Activated CD4-positive, alpha-beta T cell treated with anti-CD3 and anti-CD28 coated beads, Interleukin-2, amount 10 ng/mL, durations not matched to agents 24 days and 14 days (primary cell): ENCODE measurements at places on chromosomes 7 and 10. TPM values are rescaled to one million over a fixed set of nuclear protein-coding genes. Genes with fewer than 3 reads are reported as not detected.

The PHKG1 gene
- total RNA-seq = 2.8 and 5.0 TPM in 2 replicates

GRCh38 chr10:124798781-124799180, 2.8 kb upstream of the ABRAXAS2 start:
- H3K4me3 ChIP-seq = no peak overlapping the region
- H3K36me3 ChIP-seq = no peaks in the 10 kb centered on the region
- peaks cover 14% of the 10 kb centered on the region for H3K4me1 ChIP-seq
- DNase-seq = no peak
- H3K27me3 ChIP-seq = peaks cover 19% of the 10 kb centered on the region

DNA sequence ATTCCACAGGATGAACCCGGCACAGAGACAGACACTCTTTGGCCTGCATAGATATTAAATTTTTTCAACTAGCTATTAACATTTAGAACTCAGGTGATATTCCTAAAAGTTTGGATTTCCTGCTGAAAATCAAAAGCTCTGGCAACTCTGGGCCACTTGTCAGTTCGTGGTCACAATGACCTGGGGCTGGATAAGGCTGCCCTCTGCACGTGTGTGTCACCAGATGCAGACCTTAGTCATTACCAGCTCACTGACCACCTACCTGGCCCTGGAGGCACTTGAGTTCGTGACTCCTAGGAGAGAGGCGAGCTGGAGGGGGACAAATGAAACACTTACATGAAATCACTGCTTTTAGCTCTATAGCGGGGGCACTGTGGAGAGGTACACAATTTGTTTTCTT, 126.5 kb downstream of the HIPK2 start:
- peaks cover 5% of the 10 kb centered on the region for H3K36me3 ChIP-seq
- H3K4me3 ChIP-seq = no peak overlapping the region
- H3K27ac ChIP-seq = no peak overlapping the region

- no peak for DNase-seq
- no peaks in the 10 kb centered on the region for H3K27me3 ChIP-seq
- no peak overlapping the region for H3K4me3 ChIP-seq
Observed at GRCh38 chr7:66110856-66111255, 3.8 kb upstream of the CRCP start.

GRCh38 chr7:23285657-23286646, 13.2 kb upstream of the MALSU1 start:
- H3K27ac ChIP-seq = no peak overlapping the region
- H3K27me3 ChIP-seq = no peaks in the 10 kb centered on the region
- no peak for DNase-seq
- no peaks in the 10 kb centered on the region for H3K36me3 ChIP-seq
- no peak overlapping the region for H3K4me3 ChIP-seq
- peaks cover 13% of the 10 kb centered on the region for H3K4me1 ChIP-seq
